ENCODE measurements at places on chromosomes 2 and 18.

DNA sequence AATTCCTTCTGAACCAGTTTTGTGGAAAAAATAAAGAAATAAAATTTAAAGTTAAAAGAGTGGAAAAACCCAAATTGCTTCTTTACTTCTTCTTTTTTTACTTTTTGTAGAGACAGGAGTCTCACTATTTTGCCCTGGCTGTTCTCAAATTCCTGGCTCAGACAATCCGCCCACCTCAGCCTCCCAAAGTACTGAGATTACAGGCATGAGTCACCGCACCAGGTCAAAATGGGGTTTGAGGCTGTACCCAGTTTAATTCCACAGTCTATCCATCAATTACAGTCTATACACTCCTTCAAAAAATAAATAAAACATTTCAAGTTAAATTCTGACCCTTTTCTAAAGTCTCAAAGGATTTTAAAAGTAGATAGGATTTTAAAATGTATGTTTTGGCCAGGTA, 120.3 kb downstream of the FAM161A start:
- DNase-seq, result no peak

DNA sequence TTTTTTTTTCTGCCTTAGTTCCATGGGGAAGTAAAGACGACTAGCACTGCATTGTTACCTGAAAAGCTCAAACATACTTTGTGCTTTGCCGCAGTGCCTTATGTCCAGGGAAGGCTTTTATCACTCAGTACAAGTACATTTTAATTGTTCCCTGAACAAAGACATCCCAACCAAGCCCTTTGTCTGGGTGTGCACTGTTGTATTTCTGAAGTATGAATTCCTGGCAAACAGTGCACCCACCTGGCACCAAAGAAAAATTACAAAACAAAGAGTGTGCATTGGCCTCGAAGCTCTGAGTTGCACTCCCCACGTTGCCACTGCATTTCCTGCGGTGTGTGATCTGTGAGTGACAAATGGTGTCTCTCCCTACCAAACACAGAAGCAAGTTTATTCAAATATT, 858.5 kb upstream of the PIK3C3 start:
- no peak for DNase-seq

GRCh38 chr2:217838409-217838831, 164.4 kb downstream of the TNS1 start:
- DNase-seq, result no peak

- no peak for DNase-seq
Observed at GRCh38 chr2:7595206-7595605, 678.0 kb downstream of the RNF144A start.

DNA sequence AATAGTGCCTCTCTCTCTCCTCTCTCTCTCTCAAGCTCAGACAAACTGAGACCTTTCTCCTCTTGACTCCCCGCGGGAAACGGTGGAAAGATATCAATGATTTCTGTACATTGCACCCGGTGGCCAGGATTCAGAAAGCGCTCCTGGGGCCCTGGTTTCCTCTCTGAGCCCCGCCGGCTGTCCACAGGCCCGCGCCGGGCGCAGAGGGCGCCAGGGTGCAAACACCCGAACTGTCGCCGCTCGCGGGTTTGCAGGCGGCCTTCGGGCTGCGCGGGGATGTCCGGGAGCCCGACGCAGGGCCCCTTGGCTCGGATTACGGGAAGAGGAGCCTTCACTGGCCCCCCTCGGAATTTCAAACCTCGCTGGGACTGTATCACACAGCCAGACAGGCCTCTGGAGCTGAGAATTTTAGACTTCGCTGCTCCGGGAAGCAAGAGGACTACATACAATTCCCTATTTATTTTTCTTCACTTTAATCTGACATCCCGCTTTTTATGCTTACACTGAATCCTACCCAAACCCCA, 5.2 kb upstream of the EN1 start:
- DNase-seq, result no peak

GRCh38 chr2:130346041-130346740, 3.5 kb downstream of the IMP4 start:
- DNase-seq, result no peak

- no peak for DNase-seq
Observed at GRCh38 chr2:146080925-146081324, 1561.0 kb upstream of the ZEB2 start.

GRCh38 chr2:78977661-78978145, 47.8 kb upstream of the REG3G start:
- DNase-seq, result no peak

- DNase-seq, result no peak
Observed at GRCh38 chr2:58558881-58559280, 317.8 kb upstream of the FANCL start.

- no peak for DNase-seq
Observed at GRCh38 chr2:163401481-163401880, 334.3 kb downstream of the FIGN start.

DNA sequence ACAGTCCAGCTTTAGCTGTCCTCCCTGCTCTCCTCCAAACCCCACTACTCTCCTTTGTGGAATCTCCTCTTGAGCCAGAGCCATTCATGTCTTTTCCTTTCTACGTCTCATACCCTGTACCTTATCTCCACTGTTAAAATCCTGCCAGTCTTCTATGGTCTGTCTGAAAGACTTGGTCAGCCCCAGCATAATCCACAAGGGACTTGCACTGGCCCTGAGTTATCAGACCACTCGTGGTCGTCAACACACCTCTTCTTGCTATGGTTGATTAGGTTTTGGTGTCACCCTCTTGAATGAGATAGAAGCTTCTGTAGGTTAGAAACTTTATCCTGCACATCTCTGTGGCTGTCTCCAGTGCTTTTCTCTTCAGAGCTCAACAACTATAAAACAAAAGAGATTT, 56.8 kb downstream of the MYO1B start:
- no peak for DNase-seq

GRCh38 chr2:19349911-19350677, 8.3 kb downstream of the OSR1 start:
- DNase-seq, result no peak

DNA sequence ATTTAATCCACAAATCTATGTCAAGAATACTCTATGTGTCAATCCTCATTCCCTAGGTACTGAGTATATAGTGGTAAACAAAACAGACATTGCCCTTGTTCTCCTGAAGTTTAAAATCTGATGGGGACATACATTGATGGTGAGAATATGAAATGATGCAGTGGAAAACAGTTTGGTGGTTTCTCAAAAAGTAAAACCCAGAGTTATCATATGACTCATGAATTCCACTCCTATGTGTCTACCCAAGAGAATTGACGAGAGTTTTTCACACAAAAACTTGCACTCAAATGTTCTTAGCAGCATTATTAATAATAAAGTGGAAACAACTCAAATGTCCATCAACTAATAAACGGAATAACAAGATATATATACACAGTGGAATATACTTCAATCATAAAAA, 586.7 kb downstream of the CCDC85A start:
- DNase-seq, result no peak

- DNase-seq, result no peak
Observed at GRCh38 chr18:4455113-4455811, at the start of gene DLGAP1. Gene DLGAP1, minus strand, starts transcription at chr18:4455307.
